RPMI8226 (cell line): ENCODE measurements at places on chromosomes 16 and 17.
A peak's percentile ranks its signal among the peaks of the same experiment; 100 is the strongest.

- no peak for DNase-seq
Observed at GRCh38 chr17:73976676-73977521, 226.6 kb upstream of the RPL38 start.

GRCh38 chr17:43074869-43075268 lies 49.8 kb downstream of the RND2 start:
- DNase-seq, result no peak

GRCh38 chr17:40326832-40327199 lies 17.8 kb downstream of the RARA start:
- DNase-seq, result no peak

DNA sequence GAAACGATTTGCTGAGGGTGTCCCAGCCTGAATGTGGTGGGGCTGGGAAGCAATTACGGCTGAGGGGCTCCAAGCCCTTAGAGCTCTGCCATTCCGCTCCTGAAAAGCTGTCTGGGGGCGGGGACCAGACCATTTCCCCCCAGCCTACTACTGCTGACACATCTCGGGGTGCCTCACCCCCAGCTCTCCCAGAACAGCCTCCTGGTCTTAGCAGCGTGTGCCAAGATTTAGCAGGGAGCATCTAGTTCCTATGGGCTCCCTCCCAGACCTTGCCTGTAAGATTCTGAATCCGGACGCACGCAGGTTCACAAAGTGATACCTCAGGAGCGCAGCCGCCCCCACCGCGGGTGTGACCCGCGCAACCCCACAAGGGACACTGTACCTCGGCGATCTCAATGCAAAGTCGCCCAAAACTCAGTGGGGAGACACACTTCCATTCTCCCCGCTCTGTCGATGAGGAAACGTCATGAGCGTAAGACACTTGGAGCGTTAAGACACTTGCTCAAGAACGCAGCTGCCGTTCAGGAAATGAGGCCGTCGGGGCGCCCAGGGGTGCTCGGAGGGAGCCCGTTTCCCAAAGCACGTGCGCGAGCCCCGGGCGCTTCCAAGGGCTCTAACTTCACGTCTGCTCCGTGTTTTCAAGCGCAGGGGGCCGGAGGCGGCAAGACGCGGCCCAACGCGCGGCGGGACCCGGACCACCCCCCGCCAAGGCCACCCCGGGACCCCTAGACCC lies 629 bp downstream of the GEMIN4 start:
- DNase-seq, result peak; percentile 39

GRCh38 chr17:7756968-7757367 lies 39.4 kb downstream of the DNAH2 start:
- no peak for DNase-seq

DNA sequence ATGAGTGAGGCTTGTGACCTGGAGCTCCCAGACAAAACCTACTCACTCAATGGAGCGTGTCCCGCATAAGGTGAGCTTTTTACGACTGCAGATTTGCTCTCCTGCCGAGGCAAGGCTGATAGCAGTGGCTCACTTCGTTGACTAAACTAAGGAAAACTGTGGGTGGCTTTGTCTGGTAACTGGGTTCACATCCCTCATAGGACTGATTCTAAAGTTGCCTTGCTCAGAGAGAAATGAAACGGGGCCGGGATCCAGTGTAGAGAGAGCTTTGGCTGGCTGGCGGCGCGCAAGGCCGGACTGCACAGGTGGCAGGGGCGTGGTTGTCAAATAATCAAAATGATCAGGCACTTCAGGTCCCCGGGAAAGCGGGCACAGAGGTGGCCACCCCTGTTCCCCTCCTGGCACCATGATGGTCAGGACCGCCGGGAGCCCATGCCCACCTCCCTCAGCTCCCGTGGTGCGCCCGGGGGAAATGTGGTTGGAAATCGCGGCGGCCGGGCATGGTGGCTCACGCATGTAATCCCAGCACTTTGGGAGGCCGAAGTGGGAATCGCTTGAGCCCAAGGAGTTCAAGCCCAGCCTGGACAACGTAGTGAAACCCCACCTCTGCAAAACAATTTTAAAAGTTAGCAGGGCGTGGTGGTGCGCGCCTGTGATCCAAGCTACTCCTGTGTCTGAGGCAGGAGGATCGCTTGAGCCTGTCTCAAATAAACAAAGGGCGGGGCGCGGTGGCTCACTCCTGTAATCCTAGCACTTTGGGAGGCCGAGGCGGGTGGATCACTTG lies 26.6 kb upstream of the OR1F1 start:
- no peak for DNase-seq

DNA sequence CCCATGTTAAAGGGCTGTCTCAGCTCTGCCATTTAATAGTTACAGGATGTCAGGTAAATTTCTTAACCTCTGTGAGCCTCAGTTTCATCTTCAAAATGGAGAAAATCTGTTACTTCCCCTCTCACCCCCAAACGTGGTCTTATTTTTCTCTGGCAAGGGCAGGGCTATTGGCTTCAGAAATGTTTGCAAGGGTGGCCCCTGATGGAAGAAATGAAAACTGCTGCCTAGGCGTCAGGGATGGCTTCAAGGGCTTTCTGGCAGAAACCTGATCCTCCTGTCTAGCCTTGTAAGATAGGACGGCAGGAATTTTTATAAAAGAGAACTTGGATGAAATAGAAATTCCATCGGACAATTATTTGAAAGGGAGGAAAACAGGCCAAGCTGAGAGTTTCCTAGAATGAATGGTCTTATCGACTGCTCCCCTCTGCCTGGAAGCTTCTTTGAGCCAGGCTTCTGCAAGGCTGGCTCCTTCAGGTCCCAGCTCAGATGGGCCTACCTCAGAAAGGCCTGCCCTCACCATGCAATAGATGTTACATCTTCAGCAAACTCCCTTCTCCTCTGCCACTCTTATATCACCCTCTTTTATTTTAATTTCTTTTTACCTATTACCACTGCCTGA lies 43.0 kb upstream of the TANGO6 start:
- peak; percentile 84 for DNase-seq

GRCh38 chr17:55284001-55284884 lies 19.5 kb downstream of the HLF start:
- no peak for DNase-seq
